NCI-H510A (cell line): ENCODE measurements at places on chromosomes 2 and 18.

- DNase-seq, result no peak
These were observed 432.6 kb downstream of the PARD3B start for GRCh38 chr2:204977914-204978313.

- DNase-seq, result no peak
These were observed 126.2 kb upstream of the SH3BP4 start for GRCh38 chr2:234825616-234826015.

DNA sequence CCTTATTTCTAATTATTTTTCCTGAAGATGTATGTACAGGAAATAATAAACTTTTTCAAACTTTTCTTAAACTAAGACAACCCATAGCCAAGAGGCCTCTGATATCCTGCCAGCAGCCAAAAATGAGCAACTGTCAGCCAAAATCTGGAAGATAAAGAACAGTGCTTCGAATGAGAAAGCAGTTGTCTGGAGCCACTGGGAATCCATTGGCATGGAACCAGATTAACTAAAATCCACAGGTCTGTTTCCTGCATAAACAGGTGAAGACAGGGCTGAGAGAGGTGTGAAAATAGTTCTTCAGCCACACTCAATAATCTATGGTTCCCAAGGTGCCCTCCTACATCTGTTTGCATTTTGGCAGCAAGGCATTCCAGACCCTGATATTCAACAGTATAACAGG is 1076.7 kb upstream of the PIK3C3 start:
- DNase-seq, result no peak

- DNase-seq, result no peak
These were observed 180.7 kb upstream of the ID2 start for GRCh38 chr2:8501061-8501720.

DNA sequence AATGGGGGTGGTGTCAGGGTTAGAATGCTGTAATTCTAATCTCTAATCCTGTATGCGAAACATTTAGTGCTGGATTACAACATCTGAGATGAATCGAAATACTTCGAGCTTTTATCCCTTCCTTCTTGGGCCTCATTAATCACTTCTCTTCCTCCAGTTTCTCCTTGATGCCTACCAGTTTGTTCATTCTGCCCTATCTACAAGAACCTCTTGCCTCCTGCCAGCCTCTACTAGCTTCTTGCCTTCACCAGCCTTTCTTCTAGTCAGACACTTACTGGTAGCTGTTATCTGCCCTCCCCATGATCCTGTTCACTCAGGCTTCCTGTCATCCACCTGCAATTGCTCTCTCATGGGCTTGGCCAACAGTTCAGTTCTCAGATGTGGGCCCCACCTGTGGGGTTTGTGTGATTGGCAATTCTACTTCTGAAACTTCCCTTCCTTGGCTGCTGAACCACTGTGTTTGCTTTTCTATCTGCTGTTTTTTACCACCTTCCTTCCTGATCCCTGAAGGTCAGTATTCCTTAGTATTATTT is 15.4 kb upstream of the FARP2 start:
- no peak for DNase-seq

DNA sequence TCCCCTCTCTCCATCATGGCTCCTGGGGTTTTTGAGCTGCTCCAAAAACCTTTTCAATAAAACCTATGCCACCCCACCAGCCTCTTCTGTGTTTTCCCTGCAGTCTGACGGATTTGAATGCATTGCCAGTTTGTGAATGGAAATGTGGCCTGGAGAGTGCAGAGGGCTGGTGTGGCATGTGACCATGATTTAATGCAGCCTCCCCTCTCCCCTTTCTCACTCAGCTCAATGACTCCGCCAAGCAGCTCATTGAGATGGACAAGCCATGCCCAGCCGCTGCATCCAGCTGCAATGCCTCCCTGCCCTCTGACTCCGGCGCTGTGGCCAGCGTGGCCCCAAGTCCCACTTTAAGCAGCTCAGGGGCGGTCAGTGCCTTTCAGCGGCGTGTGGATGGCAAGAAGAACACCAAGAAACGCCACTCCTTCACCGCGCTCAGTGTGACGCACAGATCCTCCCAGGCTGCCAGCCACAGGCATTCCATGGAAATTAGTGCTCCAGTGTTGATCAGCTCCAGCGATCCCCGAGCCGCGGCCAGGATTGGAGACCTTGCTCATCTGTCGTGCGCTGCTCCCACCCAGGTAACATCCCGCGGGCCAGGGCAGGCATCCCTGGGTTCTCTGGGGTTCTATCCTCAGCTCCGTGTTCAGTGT is 215.3 kb downstream of the SEPTIN10 start:
- DNase-seq, result no peak

GRCh38 chr2:80461505-80462197 is 157.1 kb upstream of the LRRTM1 start:
- no peak for DNase-seq

GRCh38 chr2:108593547-108594098 is 59.4 kb downstream of the LIMS1 start:
- DNase-seq, result no peak

GRCh38 chr2:168210216-168210894 is 37.0 kb downstream of the STK39 start:
- no peak for DNase-seq

DNA sequence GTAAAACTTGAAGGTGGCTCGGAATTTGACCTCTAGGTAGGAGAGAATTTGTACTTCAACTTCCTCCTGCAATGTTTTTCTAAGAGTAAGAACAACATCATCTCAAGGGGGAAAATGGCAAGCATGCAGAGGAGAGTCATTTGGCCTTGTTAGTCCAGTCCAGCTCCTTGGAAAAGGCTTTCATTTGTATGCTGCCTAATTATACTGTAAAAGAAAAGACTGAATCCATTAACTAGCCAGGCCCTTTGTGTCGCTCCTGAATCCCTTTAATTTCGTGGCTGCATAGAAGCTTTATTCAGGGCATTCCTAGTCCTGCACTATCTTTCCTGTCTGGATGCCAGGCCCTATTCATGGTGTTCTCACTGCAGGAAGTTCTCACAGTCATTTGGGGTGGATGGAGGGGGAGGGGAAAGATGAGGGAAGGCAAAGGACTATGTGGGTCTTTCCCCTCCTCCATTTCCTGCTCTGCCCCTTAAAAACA is 36.0 kb downstream of the PHLPP1 start:
- DNase-seq, result no peak

DNA sequence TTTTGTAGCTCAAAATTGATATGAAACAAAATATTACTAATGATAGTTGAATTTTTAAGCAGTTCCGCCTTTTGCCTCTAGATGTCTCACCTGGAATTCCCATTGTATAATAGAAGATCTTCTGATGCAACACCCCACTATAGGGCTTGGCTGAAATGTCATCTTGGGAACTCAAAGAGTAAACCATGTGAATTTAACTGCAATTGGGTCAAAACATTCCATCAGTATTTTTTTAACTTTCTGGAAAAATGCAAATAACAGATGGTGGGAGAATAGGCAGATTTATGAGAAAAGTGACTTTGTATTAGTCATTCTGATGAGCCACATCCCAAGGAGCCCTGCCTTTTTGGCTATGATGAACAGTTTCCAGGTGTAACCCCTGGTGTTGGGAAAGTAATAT is 489.9 kb downstream of the NYAP2 start:
- no peak for DNase-seq

DNA sequence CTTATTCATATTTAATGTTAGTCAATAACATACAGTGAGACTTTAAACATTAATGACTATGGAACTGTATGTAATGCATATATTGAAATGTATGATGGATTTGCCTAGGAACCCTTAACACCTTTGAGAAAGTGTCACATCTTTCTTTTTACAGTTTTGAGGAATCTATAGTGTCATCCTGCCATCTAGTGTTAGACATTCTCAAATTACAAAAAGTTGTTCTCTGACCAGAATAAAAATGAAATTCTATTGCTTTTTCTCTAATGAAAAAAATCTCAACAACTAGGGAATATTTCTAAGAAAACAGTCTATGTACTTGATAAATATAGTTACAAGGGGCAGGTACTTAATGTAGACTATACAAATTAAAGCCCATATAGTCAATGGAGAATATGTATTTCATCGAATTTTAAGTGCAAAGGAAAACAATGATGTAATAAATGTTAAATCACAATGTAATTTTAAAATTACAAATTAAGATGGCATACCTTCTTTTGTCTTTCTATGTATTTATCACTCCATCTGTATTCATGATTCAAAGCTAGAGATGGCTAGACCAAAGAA is 5.1 kb upstream of the CALCRL start:
- DNase-seq, result no peak
